Effector CD4-positive, alpha-beta T cell (primary cell): ENCODE measurements at places on chromosomes 4 and X.

GRCh38 chr4:127521463-127521862, 111.3 kb upstream of the INTU start:
- no peak for DNase-seq

GRCh38 chr4:85218756-85219155, 252.3 kb upstream of the WDFY3 start:
- no peak for DNase-seq

DNA sequence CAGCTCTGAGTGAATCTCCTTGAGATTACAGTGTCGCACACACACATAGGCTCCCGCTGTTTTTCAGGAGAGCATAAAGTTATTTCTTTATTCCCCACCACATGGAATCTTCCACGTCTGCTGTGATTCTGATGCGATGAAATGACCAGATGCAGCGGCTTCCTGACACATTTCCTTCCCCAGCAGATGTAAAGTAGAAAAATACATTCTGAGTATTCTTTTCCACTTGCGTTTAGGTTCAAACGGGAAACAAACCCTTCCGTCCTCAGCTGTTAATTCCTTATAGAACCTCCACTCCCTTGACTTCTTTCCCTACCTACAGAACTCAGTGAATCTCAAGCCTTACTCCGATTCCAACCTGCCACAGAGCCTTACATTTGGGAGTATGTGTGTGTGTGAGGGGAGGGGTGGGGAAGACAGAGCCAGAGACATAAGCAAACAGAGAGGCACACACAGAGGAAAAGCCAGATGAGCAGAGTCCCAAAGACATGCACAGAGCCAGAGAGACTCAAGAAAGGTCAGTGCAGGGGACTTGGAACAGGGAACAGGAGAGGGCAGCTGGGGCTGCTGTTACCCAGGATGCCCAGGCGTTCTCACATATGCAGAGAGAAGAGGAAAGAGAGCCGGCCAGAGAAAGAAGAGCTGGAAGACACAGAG, 47.3 kb downstream of the SETD7 start:
- DNase-seq, result no peak

DNA sequence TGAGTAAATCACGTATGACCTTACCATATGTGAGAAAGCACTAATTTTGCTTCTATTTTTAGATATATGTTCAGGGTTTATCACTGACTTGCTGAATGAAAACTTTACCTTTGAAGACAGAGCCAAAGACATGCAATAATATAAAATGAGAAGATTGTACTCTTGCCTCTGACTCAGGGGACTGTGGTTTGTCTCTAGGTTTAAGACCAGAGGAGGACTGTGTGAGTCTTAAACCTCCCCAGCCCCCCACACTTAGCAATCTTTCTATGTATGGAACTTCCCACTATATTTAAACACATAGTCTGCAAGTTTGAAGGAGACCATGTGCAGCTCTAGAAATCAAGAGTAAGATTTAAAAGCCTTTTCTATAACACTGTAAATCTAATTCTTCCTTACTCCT, 368.7 kb upstream of the FAM241A start:
- no peak for DNase-seq

DNA sequence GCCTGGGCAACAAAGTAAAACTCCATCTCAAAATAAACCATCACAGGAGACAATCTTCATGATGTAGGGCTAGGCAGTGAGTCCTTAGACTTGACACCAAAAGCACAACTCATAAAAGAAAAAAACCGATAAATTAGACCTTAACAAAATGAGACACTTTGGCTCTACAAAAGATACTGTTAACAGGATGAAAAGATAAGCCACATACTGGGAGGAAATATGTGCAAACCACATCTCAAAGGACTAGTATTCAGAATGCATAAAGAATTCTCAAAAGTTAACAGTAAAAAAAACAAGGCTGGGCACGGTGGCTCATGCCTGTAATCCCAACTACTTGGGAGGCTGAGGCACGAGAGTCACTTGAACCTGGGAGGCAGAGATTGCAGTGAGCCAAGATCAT, 13.2 kb downstream of the EFHC2 start:
- DNase-seq, result no peak

GRCh38 chr4:22091906-22092305, 143.3 kb upstream of the KCNIP4 start:
- DNase-seq, result no peak

DNA sequence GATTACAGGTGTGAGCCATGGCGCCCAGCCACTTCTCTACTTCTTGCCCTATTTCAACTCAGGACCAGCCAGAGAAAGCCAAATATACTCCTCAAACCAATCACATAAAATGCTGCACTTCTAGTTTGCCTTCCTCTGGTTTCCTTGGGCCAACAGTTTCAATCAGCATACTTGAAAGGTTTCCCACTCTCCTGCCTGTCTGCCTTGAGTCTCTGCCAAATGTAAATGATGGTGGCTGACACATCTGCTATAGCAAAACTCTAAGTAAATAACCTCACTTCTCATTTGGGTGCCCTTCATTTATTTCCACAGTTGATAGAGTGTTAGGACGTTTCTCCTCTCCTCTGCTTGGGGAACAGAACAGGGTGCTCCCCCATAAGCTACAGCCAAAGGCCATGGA, 36.4 kb upstream of the PPA2 start:
- no peak for DNase-seq

GRCh38 chrX:39898147-39898546, 199.6 kb downstream of the BCOR start:
- DNase-seq, result no peak

DNA sequence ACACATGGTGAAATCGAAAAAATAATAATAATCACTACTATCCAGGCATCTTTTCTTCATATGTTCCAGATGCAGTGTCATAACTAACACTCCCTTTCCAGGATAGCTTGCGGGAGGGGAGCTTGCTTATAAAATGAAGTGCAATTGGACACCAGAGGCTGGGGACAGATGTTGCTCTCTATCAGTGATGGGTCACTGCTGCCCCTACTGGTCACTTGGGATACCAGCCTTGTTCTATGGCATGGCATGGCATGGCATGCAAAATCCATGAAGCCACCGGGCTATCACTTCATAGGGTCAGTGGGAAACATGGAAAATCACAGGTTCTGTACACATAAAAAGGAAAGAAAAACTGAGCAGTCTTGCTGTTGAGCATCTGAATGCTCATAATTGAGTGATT, 168.1 kb downstream of the GLRA2 start:
- no peak for DNase-seq

DNA sequence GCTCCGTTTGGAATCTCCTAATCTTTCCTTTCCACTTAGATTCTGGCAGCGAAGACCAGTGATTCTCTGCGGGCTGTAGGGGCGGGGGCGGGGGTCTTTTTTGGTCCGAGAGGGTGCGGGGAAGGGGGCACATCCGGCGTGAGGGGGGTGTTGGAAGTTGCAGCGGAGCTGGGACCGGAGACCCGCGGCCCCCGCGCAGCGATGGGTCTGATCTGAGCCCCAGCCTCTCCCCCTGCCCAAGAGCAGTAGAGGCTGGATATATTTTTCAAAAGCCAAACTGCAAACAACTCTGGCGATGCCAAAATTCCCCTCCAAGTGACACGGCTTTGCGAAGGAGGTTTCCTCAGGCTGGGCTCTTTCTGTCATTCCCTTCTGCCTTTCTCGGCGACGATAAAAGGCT, 355 bp downstream of the GRID2 start:
- DNase-seq, result no peak

DNA sequence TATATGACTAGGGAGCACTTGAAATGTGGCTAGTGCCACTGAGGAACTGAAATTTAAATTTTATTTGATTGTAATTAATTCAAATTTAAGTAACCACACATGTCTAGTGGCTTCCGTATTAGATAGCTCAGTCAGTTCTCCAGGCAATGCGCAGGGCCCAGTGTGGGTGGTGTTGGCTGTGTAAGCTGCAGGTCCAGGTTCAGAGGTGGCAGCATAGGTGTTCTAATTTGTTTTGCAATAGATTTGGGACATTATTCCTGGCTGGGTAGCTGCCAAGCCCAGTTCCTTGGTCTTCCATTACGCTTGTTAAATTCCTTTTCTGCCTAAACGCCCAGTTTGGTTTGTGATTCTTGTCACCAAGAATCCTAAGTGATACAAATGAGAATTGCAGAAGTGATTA, 79.5 kb downstream of the FAM184B start:
- DNase-seq, result no peak

DNA sequence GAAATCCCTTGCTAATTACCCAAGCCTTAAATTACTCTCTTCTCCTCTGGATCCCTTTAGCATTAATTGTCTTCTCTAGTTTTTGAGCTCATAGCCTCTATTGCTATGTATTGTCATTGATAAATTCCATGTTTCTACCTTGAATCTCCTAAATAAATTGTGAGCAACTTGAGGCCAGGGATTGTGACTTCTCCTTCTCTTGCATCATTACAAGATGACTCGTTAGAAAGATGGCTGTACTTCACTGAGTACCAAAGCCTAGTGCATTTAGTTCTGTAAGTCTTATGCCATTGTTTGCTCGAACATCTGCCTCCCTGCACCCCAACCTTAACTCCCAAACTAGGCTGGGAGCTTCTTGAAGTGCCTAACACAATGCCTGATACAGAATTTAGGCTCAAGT, 15.3 kb downstream of the VSIG4 start:
- no peak for DNase-seq

DNA sequence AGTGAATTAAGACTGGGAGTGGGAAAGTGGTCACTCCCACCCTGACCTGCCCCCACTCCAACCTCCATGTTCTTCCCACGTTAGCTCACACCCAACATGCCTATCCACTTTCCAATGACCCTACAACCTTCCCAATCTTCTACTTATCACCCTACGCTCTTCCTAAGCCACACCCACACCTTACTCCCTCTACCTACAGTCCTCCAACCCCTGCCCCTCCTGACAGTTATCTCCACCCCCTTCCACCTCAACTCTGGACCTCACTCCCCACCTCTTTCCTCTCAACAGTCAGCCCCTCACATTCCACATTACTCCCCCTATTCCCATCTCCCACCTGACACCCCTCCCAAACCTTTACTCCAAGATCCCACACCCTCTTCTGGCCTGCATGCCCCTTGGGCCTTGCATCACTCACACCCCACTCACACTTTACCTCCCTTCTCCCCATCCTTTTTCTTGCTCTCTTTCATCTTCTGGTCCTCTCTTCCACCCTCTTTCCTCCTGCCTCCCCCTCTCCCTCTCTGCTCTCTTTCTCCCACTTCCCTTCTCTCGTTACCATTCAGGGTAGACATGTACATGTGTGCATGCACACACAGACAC, 6.9 kb downstream of the NALF2 start:
- no peak for DNase-seq

DNA sequence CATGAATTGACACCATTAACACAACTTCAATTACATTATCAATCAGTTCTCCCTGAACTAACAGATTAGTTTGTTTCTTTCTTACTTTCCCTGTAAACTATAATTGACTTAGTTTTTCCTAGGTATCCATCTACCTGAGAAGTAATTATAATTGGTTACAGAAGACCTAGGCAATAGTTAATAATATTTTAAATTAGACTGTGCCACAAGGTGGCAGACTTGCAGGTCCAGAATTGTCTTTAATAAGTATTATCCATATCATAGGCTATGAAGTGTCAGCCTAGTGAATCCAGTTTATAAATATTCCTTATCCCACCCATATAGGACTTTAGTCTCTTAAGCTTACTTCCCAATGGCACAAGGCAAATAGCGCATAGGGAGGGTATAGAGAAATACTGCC, 48.9 kb upstream of the FAM47B start:
- no peak for DNase-seq

- no peak for DNase-seq
These were observed 86.1 kb downstream of the SOWAHB start for GRCh38 chr4:76811604-76812412.

DNA sequence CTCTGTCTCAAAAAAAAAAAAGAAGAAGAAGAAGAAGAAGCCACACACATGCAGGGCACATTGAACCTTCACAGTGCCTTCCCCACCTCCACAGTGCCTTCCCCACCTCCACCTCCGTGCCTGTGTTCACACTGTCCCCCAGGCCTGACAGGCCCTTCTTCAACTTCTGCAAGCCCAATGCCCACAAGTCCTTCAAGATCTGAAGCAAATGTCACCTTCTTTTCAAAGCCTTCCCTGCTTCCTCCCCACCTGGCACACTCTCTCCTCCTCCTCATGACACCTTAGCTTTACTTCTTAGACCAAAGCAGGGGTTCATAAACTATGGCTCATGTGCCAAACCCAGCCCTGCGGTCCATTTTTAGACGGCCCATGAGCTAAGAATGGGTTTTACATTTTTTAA, 19.9 kb downstream of the ELF4 start:
- DNase-seq, result no peak

GRCh38 chr4:20395160-20395773, 143.6 kb downstream of the SLIT2 start:
- no peak for DNase-seq
